IMR-90 (cell line): ENCODE measurements at places on chromosomes 2 and 18. TPM values are rescaled to one million over a fixed set of nuclear protein-coding genes. Genes with fewer than 3 reads are reported as not detected.

The MCFD2 gene
- 177 and 219 TPM in 2 replicates for total RNA-seq

The GALNT14 gene
- 0.18 TPM in 1 of 2 replicates, not detected in the other for total RNA-seq

The MBOAT2 gene
- total RNA-seq = 91.7 and 102 TPM in 2 replicates

The AKAIN1 gene
- total RNA-seq = not detected in 2 replicates

The ITPRIPL1 gene
- total RNA-seq = 1.1 and 1.4 TPM in 2 replicates

The REG1A gene
- not detected in 2 replicates for total RNA-seq

The ZNF385B gene
- total RNA-seq = under 0.01 TPM in 1 of 2 replicates, not detected in the other

The SCYGR4 gene
- not detected in 2 replicates for total RNA-seq

The SPR gene
- total RNA-seq = 15.8 and 17.4 TPM in 2 replicates

The ARHGEF4 gene
- 2.7 and 3.3 TPM in 2 replicates for total RNA-seq

The ARHGAP28 gene
- total RNA-seq = 2.8 and 3.8 TPM in 2 replicates
